Bone marrow (tissue), 2 donors: ENCODE measurements at places on chromosomes 11 and 22.

DNA sequence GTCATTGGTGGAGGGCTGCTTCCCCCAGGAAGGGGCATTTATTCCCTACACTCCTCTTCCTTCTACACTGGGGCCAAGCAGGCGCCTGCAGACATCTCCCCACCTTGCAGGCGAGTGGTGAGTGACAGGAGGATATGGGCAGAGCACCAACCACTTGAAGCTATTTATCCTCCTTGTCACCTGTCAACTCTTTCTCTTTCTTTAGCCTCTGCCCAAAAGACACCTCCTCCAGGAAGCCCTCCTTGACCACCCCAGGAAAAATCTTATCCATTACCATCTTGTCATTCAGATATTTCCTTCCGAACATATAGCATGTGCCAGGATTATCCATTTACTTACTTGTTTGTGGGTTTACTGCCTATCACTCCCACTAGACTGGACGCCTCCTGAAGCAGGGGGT, 362.4 kb downstream of the MN1 start:
- DNase-seq, result no peak

DNA sequence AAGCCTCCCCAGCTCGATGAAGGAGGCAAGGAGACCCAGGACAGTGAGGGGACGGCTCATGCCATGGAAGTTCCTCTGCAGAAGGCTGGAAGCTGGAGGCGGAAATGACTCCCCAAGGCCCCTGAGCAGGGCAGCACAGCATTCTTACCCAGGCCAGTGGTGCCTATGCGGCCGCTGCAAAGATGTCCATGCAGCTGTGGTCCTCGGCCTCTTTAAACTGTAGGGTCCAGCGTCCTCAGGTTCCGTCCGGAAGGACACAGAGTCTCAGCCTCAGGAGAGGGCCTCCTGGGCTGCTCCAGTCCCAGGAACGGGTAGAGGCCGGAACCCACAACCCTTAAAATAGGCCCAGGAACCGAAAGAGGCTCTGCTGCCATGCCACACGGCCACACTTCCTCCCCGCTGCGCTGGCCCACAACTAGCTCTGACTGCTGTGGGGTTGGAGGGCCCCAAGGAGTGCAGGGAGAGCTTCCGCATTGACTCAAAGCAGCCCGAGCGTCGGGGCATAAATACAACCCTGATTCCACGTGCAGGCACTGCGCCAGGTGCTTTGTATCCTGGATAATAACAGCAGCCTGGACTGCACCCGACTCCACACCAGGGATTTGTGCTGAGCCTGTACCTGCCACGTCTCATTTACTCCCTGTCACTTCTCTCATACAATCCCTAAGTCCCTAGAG, 5.5 kb downstream of the KIAA0930 start:
- DNase-seq, result peak; percentile 50

DNA sequence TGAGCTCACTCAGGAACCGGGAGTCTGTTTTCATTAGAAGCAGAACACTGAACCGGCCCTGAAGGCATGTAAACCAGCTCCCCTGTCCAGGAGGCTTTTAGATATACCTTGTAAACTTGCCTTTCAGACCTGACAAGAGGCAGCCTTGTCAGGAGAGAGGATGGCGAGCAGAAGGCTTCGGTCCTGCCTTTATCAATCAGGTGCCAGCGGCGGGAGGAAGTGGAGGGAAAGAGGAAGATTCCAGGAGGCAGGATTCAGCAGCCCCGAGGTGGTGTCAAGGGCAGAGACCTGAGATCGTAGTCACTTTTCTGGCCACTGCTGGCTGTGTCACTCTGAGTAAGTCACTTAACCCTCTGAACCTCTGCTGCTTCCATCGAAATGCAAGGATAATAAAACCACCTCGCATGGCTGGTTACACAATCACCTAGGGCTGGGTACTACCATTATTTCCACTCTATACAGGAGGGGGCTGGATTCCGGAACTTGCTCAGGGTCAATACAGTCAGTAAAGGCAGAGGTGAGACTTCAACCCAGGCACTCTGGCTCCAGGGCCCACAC, 181.0 kb downstream of the CHST1 start:
- no peak for DNase-seq

- DNase-seq, result no peak
Observed at GRCh38 chr11:71451596-71452198, 1.3 kb upstream of the NADSYN1 start.

GRCh38 chr22:46750863-46751443, 11.5 kb upstream of the TBC1D22A start:
- DNase-seq, result no peak

DNA sequence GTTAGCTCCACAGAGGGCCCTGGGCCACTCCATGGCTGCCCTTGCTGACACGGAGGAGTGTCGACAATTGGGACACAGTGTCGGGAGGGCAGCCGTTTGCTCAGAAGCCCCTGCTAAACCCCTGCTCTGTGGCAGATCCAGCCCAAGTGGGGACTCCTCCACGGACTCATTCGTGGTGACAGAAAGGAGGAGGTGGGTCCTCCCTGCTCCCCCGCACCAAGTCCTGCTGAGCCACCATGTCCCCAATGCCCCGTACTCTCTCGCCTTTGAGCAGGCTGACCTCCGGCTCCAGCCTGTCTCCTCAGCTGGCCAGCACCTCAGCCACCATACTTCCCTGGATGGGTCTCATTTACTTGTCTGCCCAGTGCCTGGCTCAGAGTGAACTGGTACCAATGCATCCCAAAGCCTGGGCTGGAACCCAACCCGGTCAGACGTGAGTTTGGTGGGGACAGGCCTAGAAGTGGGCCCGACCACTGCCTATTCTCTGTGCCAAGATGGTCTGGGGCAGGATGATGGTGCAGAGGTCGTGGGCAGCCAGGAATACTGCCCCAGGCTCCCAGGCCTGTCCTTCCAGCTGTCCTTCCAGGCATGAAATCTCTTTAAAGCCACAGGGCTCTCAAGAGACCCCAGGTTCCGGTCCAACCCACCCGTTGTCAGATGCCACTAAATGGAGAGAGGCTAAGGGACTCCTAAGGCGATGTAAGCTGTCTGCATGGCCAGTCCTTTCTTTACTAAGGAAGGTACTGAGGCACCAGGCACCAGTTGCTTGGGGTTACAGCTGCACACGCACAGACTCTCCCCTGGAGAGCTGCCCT, 4.3 kb downstream of the CBX6 start:
- no peak for DNase-seq

- no peak for DNase-seq
Observed at GRCh38 chr11:110410651-110411050, 19.1 kb upstream of the FDX1 start.

GRCh38 chr11:10581481-10582019, 13.1 kb upstream of the LYVE1 start:
- DNase-seq, result peak; percentile 36

- no peak for DNase-seq
Observed at GRCh38 chr11:10268746-10269488, 25.1 kb downstream of the SBF2 start.

- DNase-seq, result no peak
Observed at GRCh38 chr22:22398530-22399327, 109.8 kb downstream of the ZNF280B start.

DNA sequence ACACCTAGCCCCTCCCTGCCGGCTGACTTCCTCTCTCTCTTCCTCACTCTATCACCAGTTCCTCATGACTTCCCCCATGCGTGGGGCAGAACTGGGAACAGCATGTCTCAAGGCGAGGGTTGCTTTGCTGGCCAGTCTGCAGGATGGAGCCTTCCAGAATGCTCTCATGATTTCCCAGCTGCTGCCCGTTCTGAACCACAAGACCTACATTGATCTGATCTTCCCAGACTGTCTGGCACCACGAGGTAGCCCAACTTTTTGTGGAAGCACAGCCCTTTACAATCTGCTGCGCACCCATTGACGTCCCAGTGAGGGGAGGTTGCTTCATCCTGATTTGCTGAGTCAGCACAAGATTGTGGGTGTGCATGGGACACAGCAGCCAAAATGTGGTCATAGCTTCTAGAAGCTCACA, 8.6 kb downstream of the TCN2 start:
- peak; percentile 3 for DNase-seq

DNA sequence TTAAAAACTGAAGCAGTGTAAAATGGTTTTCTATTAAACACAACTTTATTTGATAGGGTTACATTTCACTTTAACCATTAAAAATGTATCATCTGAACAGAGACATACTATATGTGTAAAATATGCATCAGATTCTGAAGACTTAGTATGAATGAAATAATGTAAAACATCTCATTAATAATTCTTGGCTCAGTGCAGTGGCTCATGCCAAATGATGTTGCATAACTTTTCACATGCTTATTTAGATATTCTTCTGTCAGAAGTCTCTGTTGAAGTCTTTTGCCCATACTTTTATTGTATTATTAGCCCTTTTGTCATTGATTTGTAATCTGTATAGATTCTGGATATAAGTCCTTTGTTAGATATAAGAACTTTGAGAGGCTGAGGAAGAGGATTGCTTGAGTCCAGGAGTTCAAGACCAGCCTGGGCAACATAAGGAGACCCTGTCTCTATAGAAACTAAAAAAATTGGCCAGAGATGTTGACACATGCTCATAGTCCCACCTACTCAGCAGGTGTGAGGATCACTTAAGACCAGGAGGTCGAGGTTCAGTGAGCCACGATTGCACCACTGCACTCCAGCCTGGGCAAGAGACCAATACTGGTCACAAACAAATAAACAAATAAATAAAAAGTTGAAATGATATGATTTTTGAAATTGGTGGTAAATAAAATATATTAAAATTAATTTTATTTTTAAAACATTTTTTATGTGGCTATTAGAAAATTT, 73.8 kb upstream of the PARVA start:
- DNase-seq, result no peak

DNA sequence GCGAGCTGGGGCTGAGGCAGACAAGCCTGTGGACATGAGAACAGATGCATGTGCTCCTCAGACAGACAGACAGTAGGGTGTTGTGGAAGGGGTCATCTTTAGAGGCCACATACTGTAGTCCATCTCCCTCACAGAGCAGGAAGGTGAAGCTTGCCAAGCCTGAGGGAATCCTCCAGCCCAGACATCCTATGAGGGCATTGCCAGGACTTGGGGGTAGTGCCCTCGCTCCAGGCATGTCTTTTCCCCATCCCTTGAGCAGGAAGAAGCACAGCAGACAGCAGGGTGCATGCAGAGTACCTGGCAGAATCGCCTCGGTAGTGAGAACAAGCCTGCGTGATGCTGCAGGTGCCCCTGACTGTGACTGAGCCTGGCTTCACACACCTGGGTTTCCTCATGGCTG, 66.5 kb upstream of the CLDN5 start:
- no peak for DNase-seq

GRCh38 chr11:79578116-79578515, 137.3 kb upstream of the TENM4 start:
- no peak for DNase-seq

- DNase-seq, result no peak
Observed at GRCh38 chr11:32006799-32007388, 84.0 kb upstream of the RCN1 start.

DNA sequence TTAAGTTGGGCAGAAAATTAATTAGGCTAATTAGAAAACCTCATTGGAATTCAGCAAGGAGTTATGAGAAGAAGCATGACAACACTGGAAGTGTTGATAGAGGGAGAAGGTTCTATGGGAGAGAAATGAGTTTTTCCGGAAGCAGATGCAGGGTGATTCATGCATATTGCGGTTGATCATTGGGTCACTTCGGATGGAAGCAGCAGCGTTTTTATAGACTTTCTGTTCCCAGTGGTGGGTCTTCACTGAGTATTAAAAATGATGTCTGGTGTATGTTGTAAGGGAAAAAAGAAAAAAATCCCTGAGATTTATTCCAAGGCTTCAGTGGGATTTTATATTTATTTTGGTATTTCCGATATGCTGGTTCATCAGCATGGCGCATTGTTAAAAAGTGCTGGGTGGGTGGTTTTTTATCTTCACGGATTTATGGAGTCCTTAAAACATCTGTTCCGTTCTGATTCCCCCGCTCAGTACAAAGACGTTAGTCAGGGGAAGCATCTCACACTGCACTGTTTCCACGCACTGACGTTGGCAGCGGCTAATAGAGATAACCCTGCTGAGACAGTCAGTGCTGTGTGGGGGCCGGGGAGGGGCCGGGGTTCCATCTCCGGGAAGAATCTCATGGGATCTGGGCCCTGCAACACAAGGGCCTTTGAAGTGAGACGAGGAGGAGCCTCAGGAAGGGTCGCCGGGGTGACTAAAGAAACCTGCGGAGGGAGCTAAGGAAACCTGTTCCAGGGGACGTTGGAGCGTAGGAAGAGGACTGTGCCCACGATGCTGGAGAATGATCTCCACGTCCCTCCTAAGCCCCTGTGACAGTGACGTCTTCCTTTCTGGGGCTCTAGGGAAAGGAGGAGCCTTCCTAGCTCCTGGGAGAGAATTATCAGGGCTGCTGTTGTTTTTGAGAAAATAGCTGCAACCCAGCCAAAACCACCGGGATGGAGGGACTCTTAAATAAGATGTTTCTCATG, 390.0 kb downstream of the NTM start:
- no peak for DNase-seq

- DNase-seq, result no peak
Observed at GRCh38 chr11:69172674-69173073, 16.9 kb downstream of the SMIM38 start.

GRCh38 chr11:118411530-118411929, 10.1 kb downstream of the ATP5MG start:
- DNase-seq, result no peak

DNA sequence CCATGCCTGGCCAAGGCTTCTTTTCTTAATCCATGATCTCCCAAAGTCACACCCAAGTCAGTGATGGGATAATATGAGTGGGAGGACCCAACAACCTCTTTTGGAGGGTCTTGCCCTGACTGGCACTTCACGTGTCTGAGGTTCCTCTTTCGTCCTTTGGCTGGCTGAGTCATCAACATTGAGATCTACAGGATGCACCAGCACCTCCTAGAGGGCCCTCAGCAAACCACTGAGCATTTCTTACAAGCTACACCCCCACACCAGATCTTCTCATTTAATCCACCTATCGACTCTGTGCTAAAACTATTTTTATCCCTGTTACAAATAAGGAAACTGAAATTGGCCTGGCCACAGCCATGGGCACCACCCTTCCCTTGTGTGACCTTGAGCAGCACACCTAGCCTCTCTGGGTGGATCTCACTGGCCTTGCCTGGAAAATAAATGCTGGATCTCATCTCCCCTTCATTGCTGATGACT, 63.4 kb downstream of the FLI1 start:
- DNase-seq, result peak; percentile 16

DNA sequence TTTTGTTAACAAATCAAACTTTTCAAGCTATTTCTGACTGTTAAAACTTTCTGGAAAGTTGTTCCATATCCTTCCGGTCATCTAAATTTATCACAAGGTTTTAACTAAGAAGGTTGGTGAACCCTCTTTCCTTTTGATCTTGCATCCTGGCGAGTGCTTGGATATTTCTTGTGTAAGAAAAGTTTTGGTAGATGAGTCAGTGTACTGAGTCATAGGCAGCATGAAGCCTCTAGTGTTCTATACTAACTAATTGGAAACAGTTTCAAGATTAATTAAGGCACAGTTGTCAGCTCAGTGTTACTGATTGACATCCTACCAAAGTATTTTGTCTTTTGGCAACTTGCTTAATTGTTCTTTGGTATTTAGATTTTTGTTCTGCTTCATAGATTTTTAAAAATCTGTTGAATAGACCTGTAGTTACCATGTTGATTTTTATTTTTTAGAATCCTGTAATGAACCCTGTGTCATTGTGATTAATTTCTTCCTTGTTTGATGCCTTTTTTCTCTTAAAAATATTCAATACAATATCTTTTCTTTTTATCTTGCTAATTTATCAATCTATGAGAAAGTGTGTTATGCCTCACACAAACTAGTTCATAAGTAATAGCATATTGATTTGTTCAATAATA, 38.0 kb downstream of the METTL15 start:
- no peak for DNase-seq

GRCh38 chr11:45092901-45093760, 53.3 kb upstream of the PRDM11 start:
- no peak for DNase-seq
